DMS79 treated with DMSO at 0.1 percent for 48 hours (cell line): ENCODE measurements at places on chromosomes 7 and 10.

GRCh38 chr10:131141645-131142516 is 169.6 kb downstream of the TCERG1L start:
- peak; percentile 82 for DNase-seq

GRCh38 chr7:18940593-18941134 is 176.8 kb downstream of the TWIST1 start:
- DNase-seq: no peak

- DNase-seq: no peak
These were observed 201.6 kb upstream of the KLF6 start for GRCh38 chr10:3986493-3987142.

DNA sequence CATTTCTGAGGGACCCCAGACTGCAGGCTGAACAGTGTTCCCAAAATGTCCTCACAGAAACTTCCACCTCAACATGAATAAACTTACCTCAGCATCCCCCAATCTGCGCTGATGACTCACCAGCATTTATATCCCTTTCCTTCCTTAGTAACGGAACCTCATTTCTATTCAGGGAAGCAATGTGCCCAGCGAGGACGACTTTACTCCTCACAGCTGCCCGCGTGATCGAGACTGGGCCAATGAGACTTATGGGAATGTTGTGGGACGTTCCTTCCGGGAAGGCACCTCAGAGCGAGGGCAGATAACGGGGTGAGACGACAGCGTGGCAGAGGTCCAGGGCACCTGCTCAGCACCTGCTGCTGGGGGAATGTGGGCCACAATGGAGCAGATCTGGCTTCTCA is 73.1 kb upstream of the CAMK2B start:
- DNase-seq: peak; percentile 78

DNA sequence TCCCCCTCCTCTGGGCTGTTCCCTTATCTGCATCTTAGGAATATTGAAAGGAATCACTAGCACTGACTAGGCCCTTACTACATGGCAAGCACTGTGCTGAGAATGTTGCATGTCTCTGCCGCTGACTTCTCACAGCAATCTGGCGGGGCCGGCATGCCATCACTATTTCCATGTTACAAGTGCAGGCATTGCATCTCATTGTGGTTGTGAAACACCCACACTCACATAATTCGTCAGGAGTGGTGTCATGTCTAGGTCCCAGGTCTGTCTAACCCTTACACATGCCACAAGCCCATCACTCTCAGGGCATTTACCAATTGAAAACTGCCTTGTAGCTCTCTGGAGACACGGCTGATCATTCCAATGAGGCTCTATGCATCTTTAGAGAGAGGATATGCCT is 8.5 kb upstream of the IL2RA start:
- DNase-seq: no peak

DNA sequence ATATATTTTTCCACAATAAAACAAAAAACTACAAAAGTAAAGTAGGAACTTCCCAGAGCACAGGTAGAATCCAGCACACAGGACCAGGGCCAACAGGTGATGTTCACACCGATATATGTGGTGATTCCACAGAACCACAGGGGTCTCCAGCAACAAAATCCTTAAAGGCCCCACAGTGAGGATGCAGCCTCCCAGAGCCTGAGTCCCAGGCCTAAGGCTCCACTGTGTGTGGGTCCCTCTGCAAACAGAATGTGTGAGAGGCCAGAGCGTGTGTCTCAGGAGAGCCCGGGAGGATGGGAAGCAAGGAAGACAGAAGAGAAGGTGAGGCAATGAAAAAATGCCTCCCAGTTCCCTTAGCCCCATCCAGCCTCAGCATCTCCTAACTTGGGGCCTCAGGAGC is 173.9 kb downstream of the GRID1 start:
- no peak for DNase-seq

DNA sequence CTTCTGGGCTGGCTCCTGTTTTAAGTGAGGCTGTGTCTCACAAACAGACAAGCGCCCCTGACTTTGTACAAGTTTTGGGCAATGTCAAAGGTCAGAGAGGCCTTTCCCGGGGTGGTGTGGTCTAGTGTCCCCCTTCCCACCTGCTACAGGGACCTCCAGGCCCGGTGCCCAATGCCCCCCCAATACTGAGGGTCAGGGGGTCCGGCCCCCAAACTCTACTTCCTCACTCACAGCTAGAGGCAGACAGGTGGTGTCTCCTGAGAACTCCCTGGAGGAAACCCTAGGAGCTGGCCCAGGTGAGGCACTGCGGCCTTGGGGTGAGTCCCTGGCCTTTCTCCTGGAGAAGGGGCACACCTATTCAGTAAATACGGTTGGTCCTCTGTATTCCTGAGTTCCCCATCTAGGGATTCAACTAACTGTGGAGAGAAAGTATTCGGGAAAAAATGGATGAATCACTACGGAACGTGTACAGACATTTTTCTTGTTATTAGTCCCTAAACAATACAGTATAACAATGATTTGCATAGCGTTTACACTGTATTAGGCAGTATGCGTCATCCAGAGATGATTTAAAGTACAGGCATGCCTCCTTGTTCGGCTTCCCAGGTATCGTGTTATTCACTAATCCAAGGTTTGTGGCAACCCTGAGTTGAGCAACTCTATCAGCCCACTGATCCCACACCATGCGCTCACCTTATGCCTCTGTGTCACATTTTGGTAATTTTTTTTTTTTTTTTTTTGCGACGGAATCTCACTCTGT is 308.1 kb downstream of the WDR37 start:
- DNase-seq: no peak
